ENCODE measurements at places on chromosomes 4 and X.

DNA sequence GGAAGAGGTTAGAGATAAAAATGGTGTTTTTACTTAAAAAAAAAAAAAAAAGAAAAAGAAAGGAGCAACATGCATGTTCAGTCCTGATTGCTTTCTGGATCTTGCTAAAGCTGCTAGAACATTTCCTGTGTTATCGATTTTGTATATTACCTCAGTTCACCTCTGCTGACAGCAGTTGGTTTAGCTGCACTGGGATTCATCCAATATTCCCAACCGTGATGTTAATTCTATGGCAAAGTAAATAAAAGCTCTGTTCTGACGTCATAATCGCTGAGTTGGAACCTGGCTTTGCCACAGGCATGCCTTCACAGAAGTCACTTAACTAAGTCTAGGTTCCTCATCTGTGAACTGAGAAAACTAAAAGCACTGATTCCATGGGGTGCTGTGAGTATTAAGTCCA, 90.7 kb upstream of the SORBS2 start:
- no peak for DNase-seq

- DNase-seq = no peak
These were observed 38.2 kb downstream of the UGT2B7 start for GRCh38 chr4:69134471-69134870.

DNA sequence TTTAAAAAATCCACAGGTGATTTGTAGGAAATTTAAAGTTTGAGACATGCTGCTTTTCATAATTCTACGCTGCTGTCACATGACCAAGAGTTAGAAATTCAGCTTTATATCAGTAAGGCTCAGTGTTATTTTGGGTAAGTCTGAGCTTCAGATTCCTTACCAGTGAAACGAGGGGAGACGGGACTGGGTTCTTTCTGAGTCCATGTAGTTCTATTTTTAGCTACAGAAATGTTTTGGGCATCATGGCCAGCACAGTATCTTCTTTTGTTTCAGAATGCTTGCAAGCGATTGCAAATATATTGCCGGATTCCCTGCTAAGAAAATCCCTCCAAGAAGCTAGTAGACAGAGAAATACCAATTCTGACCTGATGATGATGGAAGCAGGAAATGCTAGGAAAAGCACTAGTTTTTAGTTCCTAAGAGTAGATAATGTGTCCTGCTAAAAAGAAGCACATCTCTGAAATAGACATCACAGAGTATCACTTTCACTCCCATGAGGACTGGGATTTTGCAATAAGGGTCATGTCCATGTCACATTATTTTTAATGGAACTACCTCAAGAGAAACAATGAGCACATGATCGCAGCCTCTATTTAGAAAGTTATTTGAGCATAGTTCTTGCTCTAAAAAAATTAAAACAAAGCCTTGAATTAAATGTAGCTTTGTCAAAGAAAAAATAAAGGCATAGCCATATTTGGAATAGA, 10.9 kb downstream of the ATP1B4 start:
- no peak for DNase-seq

DNA sequence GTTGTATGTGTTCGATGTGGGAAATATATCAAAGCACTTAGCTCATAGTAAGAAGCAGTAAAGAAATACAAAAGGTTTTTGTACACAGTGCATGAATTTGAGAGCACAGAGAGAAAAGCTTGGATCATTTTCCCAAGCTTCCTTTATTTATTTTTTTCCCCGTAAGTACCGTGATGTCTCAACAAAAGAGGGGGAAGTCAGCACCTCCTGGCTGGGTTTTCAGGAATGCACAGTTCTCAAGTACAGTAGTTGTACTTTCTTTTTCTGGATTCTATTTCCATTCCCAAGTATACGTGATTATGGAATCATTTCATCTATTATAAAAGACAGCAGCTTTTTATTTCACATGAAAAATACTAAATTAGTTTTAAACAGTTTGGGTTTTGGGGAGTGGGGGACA, 171.5 kb upstream of the EDNRA start:
- DNase-seq = no peak

GRCh38 chr4:25446611-25447010, 69.5 kb downstream of the ANAPC4 start:
- DNase-seq = no peak

Data from AG09319 (cell line).